Mammary epithelial cell (primary cell): ENCODE measurements at places on chromosomes 11 and 22. TPM values are rescaled to one million over a fixed set of nuclear protein-coding genes. Genes with fewer than 3 reads are reported as not detected.

GRCh38 chr22:22199634-22200033, 45.0 kb upstream of the VPREB1 start:
- DNase-seq: no peak

DNA sequence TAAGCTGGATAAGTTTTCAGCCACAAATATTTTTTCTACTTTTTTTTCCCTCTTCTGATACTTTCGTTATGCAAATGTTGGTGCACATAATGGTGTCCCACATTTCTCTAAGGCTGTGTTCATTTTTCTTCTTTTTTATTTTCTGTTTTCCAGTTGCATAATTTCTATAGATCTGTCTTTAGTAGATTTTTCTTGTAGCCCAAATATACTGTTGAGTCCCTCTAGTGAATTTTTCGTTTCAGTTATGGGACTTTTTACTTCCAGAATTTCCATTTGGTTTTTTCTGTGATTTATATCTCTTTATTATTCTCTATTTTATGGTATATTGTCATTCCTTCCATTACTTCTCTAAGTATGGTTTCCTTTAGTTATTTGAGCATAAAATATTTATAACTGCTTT, 72.0 kb downstream of the SWAP70 start:
- DNase-seq: no peak

- DNase-seq: no peak
Observed at GRCh38 chr11:36349351-36350136, 53.5 kb downstream of the PRR5L start.

DNA sequence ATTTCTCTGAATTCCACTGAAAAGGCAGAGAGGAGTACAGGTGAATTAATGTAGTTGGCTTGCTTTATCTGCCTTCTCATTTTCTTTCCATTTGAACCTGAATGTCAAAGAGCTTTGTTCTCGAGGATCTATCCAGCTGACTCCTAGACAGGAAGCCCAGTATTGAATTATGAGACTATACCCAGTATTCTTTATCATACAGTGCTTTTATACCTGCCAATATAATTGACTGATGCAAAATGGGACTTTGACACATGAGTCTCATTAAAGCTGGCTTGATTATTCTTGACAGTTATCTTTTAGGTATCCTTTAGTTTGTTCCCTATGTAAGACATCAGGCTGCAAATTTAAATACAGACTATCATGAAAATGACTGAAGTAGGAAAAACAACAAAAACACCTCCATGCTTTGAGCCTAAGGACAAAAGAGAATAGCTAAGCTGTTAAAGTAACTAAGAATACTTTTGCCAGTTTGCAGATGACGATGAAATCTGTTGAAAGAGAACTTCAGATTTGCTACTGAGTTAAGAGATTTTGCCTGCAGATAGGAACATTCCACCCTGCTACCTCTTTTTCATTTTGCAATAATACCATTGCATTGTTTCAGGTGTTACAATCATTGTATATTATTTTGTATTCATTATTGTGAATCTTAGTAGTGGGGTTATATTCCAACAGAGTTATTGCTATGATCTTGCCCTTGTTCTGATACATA, 117.1 kb downstream of the ENTHD1 start:
- DNase-seq: no peak

GRCh38 chr22:50400406-50400805, 57.3 kb downstream of the PPP6R2 start:
- no peak for DNase-seq

- no peak for DNase-seq
Observed at GRCh38 chr11:97772705-97773104, 1248.0 kb upstream of the CNTN5 start.

GRCh38 chr22:49532869-49533802, 294.5 kb downstream of the BRD1 start:
- no peak for DNase-seq

DNA sequence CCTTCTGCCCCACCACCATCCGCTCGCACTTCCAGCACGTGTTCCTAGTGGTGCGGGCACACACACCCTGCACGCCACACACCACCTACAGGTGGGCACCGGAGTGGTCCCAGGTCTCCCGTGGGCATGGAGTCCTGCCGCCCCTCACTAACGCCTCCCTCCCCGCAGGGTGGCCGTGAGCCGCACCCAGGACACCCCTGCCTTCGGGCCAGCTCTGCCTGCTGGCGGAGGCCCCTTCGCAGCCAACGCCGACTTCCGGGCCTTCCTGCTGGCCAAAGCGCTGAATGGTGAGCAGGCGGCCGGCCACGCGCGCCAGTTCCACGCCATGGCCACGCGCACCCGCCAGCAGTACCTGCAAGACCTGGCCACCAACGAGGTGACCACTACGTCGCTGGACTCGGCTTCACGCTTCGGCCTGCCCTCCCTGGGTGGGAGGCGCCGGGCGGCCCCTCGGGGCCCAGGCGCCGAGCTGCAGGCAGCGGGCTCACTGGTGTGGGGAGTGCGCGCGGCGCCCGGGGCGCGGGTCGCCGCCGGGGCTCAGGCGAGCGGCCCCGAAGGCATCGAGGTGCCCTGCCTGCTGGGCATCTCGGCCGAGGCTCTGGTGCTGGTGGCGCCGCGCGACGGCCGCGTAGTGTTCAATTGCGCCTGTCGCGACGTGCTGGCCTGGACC, 8.5 kb downstream of the SIPA1 start:
- DNase-seq: no peak

Gene OR2AT4
- polyA plus RNA-seq: not detected

Gene OR6T1
- polyA plus RNA-seq: 0.08 TPM

Gene RIBC2
- polyA plus RNA-seq: 1.0 TPM

Gene TIMP3
- polyA plus RNA-seq: 105 TPM

Gene NRXN2
- 0.01 TPM for polyA plus RNA-seq
